ENCODE measurements at places on chromosomes 12 and 14.

- DNase-seq = no peak
Observed at GRCh38 chr12:29242921-29243431, 93.9 kb downstream of the FAR2 start.

DNA sequence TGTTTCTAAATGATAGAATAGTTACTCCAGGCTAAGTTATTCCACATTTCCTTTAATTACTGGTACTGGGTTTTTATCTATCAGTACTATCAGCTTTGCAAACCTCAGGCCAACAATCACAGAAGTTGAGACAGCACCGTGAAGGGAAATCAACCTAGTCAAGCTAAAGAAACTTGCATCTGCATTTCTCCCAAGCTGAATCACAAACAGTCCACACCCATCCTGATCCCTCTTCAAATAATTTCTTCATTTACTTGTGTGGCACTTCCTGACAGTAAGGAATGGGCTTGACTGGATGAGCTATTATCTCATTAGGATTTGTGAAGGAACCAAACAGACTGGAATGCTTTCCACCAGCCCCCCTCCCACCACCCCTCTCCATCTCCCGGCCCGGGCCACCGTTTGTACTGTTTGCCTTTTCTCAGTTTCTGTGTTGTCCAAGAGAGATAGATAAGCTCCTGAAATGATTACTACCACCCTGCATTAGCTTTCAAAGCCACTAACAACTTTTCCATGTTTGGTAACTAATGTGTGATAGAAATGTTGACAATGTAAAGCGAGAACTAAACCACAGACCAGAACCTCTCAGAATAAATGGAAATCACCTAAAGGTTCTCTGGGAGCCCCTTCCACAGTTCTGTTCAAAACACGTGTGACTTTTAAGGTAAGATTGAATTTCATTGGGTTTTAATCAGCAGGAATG lies 236.3 kb downstream of the SLC25A21 start:
- no peak for DNase-seq

GRCh38 chr14:97107080-97107479 lies 309.9 kb downstream of the VRK1 start:
- no peak for DNase-seq

GRCh38 chr14:85529803-85530574 lies at the start of gene FLRT2:
TSS of gene FLRT2 (plus strand) at chr14:85530144. CDS start at chr14:85621515, 91,371 bp downstream.
- DNase-seq = no peak

GRCh38 chr14:99354166-99354875 lies 82.3 kb upstream of the BCL11B start:
- DNase-seq = no peak

- DNase-seq = no peak
Observed at GRCh38 chr14:53391631-53392285, 238.6 kb upstream of the DDHD1 start.

DNA sequence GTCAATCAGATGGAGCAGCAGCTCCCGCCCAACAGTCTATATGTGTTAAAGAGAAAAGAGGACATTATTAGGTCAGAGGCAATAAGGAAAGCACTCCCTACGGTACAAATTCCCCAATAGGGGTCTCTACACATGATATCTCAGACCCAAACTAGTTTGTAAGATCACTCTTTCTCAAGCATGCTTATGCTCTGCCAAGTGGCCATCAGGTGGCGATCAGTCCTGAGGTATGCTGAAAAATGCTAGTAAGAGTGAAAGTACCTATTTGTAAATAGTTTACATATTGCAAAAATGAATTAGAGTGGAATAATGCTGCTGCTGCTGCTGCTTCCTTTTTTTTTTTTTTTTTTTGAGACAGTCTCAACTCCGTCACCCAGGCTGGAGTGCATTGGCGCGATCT lies 61.0 kb downstream of the CPM start:
- DNase-seq = no peak

- no peak for DNase-seq
Observed at GRCh38 chr12:107418981-107419380, 266.6 kb upstream of the PWP1 start.

DNA sequence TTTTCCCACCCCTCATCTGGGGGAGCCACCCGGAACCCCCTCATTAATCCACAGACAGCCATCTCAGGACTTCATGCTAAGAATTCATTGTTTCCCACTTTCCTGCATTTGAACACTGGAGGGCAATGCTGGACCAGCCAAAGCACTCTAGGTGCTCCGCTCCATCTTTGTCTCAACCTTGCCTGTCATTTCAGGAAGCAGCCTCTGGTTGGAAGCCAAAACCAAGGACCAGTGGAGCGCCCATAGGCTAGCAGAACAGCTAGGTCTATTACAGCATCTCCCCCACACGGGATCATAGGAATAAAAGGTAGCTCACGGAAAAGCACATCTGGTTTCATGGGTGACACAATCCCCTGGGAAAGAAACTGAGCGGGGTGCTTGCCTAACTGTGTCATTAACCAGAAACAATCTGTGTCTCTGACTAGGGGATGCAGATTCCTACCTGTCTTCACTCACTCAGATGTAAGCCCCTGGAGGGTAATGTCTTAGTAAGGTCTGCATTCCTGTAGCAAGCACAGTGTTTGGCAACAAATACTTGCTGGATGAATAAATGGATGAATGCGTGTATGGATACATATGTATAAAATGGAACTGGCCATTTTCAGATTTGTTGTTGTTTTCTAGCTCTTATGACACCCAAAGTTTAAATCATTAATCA lies 197.0 kb downstream of the DAD1 start:
- DNase-seq = no peak

- peak; percentile 47 for DNase-seq
Observed at GRCh38 chr14:88551094-88551870, 3.5 kb downstream of the PTPN21 start.

Data from stimulated activated CD4-positive, alpha-beta T cell treated with anti-CD3 and anti-CD28 coated beads, TNF-alpha, amount 100 ng/mL, for 4 hours (primary cell).